Activated CD8-positive, alpha-beta memory T cell treated with anti-CD3 and anti-CD28 coated beads for 48 hours (primary cell): ENCODE measurements at places on chromosomes 11 and 22.

DNA sequence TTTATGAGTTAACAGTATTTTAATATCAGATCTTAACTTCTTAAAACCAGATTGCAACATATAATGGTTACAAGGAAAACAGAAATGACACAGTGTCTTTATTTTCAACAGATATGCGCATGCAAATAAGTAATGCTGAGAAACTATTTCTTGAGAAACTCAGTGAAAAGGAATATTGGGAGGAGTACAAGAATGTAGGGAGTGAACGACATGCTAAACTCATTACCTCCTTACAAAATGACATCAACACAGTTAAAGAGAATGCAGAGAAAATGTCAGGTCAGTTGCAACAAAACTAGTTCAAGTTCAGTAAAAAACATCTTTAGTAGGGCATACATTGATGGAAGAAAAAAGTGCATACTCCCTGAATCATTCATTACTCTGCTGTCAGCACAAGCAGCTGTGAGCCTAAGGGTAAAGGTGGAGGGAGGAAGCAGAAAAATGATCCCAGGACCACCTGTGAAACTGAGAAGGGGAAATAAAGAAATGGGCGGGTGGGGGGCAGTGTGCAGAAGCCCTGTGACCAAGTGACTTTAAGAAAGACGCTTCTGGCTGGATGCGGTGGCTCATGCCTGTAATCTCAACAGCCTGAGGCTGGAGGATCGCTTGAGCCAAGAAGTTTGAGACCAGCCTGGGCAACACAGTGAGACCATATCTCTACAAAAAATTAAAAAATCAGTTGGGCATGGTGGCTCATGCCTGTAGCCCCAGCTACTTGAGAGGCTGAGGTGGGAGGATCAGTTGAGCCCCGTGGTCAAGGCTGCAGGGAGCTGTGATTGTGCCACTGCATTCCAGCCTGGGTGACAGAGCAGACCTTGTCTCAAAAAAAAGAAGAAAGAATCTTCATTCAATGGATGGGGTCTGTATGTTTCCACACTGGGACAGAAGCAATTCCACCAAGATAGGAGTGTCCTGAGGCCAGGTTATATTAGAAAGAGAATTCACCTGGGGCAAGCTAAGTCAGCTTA lies 31.2 kb downstream of the CCDC83 start:
- DNase-seq, result no peak

GRCh38 chr11:31995525-31996094 lies 95.3 kb upstream of the RCN1 start:
- DNase-seq, result no peak

- peak; percentile 11 for DNase-seq
Measured at GRCh38 chr11:9565822-9566560, 7.5 kb upstream of the WEE1 start.

DNA sequence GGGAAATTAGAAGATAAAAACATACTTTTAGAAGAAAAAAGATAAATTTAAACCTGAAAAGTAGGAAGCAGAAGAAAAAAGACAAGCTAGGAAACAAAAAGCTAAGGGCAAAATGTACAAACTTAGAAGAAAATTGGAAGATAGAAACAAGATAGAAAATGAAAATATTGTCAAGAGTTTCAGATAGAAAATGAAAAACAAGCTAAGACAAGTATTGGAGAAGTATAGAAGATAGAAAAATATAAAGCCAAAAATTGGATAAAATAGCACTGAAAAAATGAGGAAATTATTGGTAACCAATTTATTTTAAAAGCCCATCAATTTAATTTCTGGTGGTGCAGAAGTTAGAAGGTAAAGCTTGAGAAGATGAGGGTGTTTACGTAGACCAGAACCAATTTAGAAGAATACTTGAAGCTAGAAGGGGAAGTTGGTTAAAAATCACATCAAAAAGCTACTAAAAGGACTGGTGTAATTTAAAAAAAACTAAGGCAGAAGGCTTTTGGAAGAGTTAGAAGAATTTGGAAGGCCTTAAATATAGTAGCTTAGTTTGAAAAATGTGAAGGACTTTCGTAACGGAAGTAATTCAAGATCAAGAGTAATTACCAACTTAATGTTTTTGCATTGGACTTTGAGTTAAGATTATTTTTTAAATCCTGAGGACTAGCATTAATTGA lies 1.0 kb downstream of the MALAT1 start:
- DNase-seq, result no peak

- DNase-seq, result no peak
Measured at GRCh38 chr22:30947816-30948454, 20.6 kb downstream of the MORC2 start.

GRCh38 chr22:31616315-31616980 lies 45.6 kb downstream of the PISD start:
- no peak for DNase-seq

GRCh38 chr11:103515283-103515682 lies 406.1 kb downstream of the DYNC2H1 start:
- no peak for DNase-seq

DNA sequence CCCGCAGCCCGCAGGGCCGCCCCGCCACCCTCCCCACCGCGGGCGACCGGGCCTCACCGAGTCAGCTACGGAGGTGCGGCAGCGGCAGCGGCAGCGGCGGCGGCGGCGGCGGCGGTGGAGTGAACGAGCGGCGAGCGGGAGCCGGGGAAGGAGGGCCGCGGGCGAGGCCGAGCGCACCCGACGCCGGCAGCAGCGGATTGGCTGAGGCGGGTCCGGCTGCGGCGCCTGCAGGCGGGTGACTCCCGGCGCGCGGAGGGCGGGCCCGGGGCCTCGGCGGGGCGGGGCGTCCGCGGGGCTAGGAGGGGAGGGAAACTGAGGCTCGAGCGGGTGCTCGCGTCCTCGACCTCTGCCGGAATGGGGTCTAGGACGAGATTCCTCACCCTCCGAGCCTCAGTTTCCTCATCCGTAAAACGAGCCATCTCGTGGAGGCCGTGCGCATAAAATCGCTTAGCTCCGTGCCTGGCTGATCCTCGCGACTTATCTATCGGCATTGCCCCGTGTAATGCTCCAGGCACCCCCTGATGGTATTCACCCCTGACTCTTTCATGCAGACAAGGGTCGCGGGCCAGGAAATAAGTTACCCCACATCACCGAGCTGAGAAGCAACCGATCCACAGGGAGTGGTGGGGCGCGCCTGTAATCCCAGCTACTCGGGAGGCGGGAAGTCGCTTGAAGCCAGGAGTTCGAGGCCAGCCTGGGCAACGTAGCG lies at the start of gene CPT1A:
Gene CPT1A, minus strand, starts transcription at position 199 of the 709 bp plus-strand sequence. CDS start 26,442 bp downstream, outside the sequence.
- DNase-seq, result no peak

GRCh38 chr11:46239801-46240061 lies 37.7 kb upstream of the CREB3L1 start:
- no peak for DNase-seq

GRCh38 chr11:93583490-93583889 lies 40.3 kb upstream of the SMCO4 start:
- no peak for DNase-seq

DNA sequence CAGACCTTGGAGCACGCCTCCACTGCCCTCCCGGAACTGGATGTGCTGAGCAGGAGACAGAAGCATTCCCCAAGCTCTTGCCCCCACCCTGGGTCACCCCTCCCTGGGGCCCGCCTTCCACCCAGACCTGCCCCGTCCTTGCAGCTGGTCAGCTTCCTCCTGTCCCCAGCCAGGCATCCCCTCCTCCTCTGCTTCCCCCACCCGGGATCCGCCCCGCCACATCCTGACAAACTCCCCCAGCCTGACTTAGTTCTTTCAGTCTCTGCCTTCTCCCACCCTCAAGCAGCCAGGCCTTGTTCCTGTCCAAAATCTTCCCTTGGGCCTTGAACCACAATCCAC lies 1.1 kb upstream of the PLXNB2 start:
- DNase-seq, result no peak
